ENCODE measurements at places on chromosomes 1 and 21.

DNA sequence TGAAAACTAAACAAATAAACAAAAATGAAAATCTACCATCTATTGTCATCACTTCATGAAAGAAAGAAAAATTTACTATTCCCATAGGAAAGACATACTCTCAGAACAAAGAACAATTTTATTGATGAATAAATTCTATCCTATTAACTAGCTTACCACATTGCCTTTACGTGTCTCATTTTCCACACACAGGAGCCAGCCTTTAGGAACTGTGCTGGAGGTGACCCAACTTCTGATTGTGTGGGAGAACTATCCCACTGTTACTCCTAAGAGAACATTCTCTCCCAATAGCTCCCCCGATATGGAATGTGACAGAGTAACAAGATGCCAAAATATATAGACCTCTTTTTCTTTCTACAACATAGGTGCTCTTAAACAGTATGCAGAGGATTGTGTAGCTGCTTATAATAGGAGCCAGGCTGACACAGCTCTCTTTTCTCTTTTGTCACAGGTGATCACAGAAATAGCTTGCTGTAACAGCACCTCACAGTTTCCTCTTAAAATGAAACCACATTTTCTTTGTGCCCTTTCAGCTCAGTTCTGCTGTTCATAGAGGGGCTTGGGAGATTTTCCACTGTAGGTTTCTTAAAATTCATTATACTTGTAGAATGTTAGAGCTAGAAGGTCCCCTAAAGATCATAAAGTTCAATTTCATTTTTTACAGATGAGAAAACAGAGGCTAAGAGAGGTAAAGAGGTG, 35.5 kb downstream of the C21orf91 start:
- peak; percentile 52 for DNase-seq

- no peak for DNase-seq
These were observed 191.8 kb downstream of the RPS6KC1 start for GRCh38 chr1:213242883-213243282.

DNA sequence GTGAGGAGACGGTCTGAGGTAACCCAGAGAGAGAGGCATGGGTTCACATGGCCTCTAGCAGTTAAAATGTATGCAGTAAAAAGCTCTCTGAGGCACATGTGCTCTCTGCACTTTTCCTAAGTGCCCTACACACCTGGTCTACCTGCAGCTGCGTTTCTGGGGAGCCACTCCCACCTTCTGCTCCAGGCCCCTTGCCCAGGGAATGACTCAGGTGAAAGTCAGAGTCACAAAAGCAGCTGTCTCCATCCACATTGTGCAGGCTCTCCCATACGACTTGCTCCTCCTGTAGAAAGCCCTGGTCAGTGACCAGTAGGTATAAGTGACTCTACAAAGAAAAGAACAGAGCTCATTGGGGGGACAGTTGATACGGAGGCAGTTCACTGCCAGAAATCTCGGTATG, 8.8 kb downstream of the MINDY1 start:
- DNase-seq, result no peak

DNA sequence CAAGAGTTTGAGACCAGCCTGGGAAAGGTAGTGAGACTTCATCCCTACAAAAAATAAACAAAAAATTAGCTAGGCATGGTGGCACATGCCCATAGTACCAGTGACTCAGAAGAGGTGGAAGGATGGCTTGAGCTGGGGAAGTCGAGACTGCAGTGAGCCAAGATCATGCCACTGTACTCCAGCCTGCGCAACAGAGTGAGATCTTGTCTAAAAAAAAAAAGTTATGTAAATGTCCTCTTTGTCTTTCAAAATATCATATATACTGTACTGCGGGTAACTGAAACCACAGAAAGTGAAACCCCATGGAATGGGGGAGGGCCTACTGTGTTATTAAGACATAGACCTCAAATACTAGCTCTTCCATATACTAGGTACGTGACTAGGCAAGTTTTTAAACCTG, 20.8 kb downstream of the ACADM start:
- no peak for DNase-seq

All from activated CD4-positive, alpha-beta T cell treated with anti-CD3 and anti-CD28 coated beads, Interleukin-2, amount 10 ng/mL, durations not matched to agents 7 days and 5 days (primary cell).